Femur (tissue), 1 donor: ENCODE measurements at places on chromosomes 2 and 18.

DNA sequence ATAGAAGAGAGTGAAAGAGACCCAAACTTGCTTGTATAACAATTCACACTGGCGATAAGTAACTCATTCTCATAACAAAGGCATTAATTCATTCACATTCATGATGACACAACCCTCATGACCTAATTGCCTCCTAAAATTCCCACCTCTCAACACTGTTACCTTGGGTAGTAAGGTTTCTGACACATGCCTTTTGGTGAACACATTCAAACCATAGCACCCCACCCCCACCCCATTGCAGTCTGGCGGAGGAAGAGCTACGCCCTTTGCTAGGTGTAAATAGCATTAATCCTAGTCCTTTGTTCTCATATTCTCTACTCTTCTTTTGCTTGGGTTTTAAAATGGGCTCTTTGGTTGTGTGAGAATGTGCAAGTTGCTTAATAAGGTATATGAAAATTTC, 361.5 kb downstream of the DSEL start:
- DNase-seq: no peak

- DNase-seq: no peak
These were observed 519.2 kb upstream of the MYT1L start for GRCh38 chr2:2850218-2850755.

GRCh38 chr2:230779126-230779525, 66.5 kb downstream of the CAB39 start:
- DNase-seq: no peak

DNA sequence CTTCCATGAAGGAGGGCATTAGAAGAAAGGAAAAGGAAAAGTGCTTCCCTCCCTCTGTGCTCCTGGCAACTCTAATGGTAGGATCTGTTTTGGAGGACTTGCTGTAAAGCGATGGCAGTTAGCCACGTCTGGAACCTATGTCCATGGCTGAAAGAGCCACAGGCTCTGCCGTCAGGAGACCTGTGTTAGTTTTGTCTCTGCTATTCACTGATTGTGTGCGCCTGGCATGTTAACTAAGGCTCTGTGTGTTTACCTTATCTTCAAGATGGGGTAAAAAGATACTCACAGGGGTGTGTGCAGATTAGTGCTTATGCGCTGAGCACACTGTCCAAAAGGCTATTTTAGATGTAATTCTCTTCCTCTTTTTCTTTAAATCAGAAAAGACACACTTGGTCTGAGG, 109.8 kb upstream of the LTBP1 start:
- DNase-seq: peak; percentile 42

- DNase-seq: no peak
These were observed 20.7 kb upstream of the DNAH6 start for GRCh38 chr2:84495539-84496146.

GRCh38 chr18:3910512-3910911, 460.5 kb downstream of the TGIF1 start:
- no peak for DNase-seq

DNA sequence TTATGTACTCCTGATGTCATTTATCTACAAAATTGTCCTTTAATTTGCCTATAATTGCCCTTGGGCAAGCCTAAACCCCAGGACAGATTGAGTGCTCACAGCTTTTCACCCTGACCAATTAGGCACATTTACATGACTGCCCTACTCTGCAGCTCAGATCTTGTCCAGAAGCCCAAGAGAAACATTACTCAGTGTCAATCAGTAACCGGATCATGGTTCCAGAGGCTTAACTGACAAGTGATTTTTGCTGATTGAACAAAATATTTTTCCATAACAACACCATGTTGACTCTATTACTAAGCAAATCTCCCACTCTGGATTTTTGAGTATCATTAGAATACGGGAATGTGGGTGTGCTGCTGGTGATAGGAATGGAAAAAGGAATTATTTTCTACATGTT, 465.4 kb upstream of the TNP1 start:
- DNase-seq: no peak

- no peak for DNase-seq
These were observed 148.0 kb upstream of the SALL3 start for GRCh38 chr18:78831603-78832002.

GRCh38 chr18:78713726-78714125, 265.9 kb upstream of the SALL3 start:
- no peak for DNase-seq

GRCh38 chr18:22964116-22964515, 31.0 kb downstream of the RBBP8 start:
- DNase-seq: no peak

GRCh38 chr2:183867206-183867605, 731.1 kb upstream of the ZNF804A start:
- DNase-seq: no peak

GRCh38 chr2:157480182-157480961, 36.5 kb upstream of the CYTIP start:
- DNase-seq: no peak

GRCh38 chr18:33906046-33906445, 318.7 kb downstream of the NOL4 start:
- no peak for DNase-seq

- no peak for DNase-seq
These were observed 218.3 kb downstream of the PTGR3 start for GRCh38 chr18:74990563-74991081.

DNA sequence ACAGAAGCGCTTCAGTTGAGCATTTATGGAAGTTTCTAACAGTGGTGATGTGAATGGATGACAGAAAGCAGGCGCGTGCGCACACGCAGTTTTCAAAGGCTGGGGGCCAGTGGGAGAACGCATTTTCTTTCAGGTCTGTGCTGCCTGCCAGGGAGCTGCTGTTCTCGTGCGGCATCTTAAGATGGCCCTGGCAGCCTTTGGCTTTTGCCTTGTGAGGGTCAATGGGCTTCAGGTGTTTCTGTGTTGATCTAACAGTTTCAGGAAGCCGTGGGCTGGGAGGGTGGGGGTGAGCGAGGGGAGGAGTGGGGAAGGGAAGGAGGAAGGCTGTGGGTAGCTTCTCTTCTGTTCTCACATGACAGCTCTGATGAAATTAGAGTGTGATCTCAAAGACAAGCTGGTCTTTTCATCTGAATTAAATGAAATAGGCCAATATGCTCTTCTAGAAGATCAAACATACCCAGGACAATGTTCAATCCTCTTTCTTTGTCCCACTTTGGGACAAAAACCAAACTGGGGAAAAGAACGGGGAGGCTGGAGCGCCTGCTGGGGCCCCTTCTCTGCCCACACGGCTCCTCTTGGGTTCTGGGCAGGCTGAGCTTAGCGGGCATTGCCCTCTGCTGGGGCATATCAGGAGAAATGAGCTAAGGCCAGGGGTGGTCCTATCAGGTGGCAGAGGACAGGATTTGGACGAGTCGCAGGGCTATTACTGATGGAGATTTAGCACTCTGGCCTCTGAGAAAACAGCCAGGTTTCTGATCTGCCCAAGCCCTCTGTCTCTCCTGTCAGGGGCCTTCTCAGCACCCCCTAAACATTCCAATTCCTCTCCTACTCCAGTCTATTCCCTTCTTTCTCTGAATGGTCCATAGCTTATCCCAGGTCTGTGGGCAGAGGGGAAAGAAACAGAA, 126.2 kb upstream of the LGALSL start:
- DNase-seq: peak; percentile 53

GRCh38 chr2:186327251-186327868, 158.7 kb upstream of the ZC3H15 start:
- no peak for DNase-seq

- DNase-seq: peak; percentile 79
These were observed 16.6 kb upstream of the E2F6 start for GRCh38 chr2:11482473-11483035.

DNA sequence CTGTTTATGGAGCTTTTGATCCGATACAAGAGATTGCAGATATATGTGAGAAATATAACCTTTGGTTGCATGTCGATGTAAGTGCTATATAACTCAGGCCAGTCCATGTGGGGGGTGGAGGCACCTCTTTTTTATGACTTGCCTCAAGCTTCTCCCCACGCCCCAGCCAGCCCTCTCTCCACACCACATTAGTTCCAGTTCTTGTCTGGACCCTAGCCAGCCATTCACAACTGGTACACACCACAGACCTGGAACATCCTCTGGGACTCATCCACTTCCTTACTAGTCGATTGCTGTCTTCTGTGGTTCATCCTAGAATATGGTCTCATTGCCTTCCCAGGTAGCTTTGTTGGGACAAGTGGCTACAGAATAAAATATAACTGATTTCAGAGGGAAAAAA, 31.0 kb downstream of the GAD1 start:
- no peak for DNase-seq

- DNase-seq: peak; percentile 28
These were observed 443.0 kb upstream of the RGPD4 start for GRCh38 chr2:107383691-107384090.

DNA sequence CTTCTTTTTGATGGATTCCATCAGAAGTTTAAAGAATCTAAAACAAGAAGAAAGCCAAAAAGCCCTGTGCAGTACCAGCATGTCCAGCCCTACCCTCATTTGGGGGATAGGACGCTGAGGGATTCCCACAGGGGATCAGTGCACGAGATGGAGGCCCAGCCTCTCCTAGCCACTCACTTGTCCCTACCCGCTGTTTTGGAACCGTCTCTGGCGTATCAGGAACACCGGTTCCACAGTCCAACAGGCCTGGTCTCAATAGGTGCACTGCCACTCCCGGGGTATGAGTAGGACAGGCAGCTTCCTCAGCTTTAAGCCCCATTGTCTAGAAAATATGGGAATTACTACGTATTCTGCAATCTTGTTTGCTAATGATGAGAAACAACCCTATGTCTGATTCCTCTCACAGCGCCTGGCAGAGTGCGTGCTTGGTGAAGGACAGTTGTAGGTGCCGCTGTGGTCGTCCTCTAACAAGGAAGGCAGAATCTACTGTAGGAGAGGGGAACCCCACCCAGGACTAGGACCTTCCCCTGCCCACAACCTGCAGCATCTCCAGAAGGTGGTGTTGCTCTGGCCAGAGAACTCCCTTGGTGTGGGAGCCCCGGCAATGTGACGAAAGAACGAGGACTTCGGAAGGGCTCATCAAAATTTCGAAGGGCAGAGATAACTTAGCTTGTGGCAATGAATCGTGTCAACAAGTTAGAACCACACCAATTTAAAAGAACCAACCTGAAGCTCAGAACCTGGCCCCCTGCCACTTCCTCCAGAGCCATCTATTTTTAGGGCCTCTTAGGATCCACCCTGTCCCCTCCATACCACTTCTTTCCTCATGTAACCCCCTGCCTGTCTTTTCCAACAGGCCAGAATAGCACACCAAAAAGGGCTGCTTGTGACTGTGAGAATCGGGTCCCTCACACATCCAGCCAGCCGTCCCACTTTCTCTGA, 71.7 kb downstream of the POLR1A start:
- no peak for DNase-seq

DNA sequence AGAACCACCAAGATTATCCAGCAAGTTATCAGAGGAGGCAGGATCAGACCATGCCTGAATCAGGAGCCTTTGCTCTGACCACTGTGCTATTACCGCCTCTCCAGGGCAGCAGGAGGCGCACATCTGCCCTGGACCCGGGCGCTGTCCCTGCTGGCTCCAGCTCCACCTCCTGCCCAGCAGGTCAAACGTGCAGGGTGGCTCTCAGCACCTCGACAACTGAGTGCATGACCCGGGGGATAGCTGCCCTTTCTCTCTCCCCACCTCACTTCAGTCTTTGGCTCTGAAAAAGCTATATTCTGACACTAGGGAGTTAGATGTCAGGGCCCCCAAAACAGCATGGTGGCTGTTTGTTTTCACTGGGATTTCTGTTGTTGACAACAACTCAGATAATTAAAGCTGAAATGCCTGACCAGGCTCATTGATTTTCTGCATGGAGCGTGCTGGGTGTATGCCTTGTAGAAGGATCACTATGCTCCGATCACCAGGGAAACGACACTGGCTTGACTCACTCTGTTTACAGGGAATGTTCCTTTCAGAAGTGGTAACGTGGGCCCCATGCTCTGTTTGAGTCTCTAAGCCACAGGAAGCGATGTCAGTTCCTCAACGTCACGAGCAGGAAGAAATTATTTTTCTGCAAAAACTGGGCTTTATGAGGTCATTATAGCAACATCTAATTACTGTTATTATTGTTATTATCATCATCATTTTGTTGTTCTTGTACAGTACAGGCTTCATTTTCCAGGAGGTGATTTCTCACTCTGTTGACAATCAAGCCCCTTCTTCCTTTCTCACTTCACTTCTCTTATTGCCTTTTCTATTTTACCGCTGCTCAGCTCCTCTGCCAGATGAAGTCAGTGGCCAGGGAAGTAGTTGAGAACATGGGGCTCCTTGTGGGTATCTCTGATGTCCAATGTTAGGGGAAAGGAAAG, 125.6 kb downstream of the PLB1 start:
- peak; percentile 91 for DNase-seq

DNA sequence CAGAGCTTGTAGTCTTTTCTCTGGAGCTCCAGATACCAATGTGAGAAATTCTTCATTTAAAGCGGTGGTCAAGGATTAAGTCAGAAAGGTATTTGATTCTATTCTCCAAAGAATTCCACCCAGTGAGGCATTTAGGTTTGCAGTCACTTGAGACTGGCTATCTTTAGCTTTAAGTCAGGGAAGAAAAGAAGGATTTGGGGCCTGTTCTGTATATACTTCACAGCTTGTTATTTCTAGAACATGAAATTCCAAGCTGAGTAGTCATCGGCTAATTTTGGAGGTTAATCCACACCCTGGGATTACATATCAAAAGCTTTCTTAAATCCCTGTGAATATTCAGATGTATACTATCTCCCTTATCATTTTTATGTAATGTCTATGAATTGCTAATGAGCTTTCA, 39.4 kb downstream of the MYOM1 start:
- no peak for DNase-seq

DNA sequence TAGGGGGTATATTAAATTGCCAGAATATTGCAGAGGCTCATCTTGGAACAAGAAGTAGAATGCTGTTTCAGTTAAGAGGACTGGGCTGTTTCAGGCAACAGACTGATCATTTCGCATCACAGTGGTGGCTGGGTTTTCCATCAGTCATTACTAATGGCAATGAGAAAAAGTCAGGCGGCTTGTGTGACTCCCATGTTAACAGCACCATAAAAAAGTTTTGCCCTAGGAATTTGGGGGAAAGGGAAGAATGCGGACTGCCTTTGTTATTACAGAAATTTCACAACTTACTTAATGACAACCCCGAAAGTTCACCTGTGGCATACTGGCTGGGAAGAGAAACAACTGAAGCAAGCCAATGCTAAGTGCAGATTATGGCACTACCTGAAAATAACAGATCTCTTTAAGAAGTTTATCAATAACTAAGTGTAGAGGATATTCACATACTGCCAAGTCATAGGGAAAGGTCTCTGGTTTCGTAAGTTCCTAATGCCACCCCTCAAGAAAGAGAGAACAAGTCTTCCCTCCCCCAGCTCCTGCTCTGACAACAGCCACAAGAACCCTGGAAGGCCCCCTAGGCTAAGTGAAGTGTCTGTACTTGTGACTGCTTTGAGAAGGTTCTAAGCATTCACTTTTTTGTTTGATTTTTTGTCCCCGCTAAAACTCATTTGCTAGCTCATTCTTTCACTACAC, 40.5 kb upstream of the AP1S3 start:
- DNase-seq: no peak

DNA sequence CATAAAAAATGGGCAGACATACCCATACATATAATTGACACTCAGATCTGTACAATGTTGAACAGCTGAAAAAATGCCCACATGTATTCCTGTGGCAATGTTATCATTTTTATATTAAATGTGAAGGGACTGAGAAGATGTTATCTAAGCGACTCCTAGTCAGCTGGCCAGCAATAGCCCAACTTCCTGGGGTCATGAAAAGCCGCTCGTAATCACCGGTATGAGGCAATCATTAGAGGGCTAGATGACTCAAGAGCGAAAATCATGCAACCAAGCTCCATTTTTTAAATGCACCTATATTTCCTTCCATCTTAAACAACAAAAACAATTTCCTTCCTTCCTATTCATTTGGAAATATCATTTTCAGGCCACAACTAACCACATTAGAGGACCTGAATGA, 274.6 kb upstream of the CCDC68 start:
- DNase-seq: no peak
